Stimulated activated CD8-positive, alpha-beta memory T cell treated with anti-CD3 and anti-CD28 coated beads, Interleukin-4, amount 100 ng/mL, for 24 hours (primary cell): ENCODE measurements at places on chromosomes 1 and 21.

GRCh38 chr1:28239004-28239403 lies 3.1 kb downstream of the ATP5IF1 start:
- DNase-seq = no peak

- DNase-seq = no peak
Measured at GRCh38 chr1:165060285-165060793, 296.2 kb downstream of the LMX1A start.

DNA sequence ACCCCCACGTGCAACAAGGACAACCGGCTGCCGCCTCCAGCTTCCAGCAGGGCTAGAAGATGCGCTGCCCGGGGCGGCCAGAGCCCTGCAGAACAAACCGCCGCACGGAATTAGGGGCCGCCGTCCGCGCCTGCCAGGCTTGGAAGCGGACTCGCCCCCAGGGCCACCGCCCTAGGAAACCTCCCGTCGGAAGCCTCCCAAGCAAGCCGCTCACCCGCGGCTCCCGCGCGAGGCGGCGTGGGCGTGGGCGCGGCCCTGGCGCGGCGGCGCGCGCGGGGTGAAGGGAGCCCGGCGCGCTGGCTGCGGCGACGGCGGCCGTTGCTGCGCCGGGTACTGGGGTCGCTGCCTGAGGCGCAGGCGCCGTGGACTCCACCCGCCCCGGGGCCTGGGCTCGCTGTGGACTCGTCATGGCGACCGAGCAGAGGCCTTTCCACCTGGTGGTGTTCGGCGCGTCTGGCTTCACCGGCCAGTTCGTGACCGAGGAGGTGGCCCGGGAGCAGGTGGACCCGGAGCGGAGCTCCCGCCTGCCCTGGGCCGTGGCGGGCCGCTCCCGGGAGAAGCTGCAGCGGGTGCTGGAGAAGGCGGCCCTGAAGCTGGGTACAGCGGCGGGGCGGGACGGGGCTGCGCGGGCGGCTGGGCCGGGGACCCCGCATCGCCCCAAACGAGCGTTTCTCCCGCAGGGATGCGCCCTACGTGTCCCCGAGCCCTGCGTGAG lies at the start of gene SCCPDH:
Gene SCCPDH (plus strand): TSS at position 394 of the 715 bp plus-strand sequence. CDS start 14 bp downstream, at position 408.
- peak; percentile 75 for DNase-seq

- no peak for DNase-seq
Measured at GRCh38 chr1:32329931-32330466, 6.0 kb downstream of the MARCKSL1 start.

DNA sequence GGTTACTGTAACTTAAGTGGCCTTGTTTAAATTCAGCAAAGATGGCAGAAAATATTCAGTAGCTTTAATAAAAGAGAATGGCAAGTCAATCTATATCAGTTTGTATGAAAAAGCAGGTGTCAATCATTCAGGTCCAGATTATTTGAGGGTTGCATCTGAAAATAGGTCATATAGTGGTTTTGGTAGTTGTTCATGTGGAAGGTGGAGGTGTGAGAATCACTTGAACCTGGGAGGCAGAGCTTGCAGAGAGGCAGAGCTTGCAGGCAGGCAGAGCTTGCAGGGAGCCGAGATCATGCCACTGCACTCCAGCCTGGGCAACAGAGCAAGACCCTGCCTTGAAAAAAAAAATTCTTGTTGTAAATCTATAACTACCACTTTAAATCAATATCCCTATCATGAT lies 88.6 kb downstream of the ZSWIM5 start:
- DNase-seq = no peak

DNA sequence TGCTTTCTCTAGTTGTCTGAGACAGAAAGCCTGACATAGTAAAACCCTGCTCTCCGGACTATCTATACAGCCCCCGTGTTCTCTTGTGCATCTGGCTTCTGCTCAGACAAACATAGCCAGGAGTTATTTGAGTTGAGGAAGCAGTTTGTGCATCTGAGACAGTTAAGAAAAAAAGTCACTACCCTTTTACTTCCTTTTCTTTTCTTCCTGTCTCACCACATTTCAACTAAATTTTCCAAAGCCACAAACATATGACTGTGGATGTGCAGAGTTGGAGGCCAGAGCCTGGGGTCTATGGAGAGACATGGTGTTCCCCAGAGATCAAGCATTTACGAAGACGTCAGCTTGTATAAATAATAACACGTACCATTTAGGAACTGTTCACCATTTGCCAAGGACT lies 158.5 kb upstream of the FGGY start:
- no peak for DNase-seq

GRCh38 chr1:245255783-245256182 lies 101.0 kb downstream of the KIF26B start:
- no peak for DNase-seq

GRCh38 chr1:202192770-202193613 lies 607 bp upstream of the LGR6 start:
- peak; percentile 48 for DNase-seq

- no peak for DNase-seq
Measured at GRCh38 chr1:84497631-84498275, 8.4 kb upstream of the SPATA1 start.
